ENCODE measurements at places on chromosomes 3 and 15. TPM values are rescaled to one million over a fixed set of nuclear protein-coding genes. Genes with fewer than 3 reads are reported as not detected.

- DNase-seq = peak; percentile 55
These were observed 5.7 kb downstream of the CHST13 start for GRCh38 chr3:126529585-126530170.

DNA sequence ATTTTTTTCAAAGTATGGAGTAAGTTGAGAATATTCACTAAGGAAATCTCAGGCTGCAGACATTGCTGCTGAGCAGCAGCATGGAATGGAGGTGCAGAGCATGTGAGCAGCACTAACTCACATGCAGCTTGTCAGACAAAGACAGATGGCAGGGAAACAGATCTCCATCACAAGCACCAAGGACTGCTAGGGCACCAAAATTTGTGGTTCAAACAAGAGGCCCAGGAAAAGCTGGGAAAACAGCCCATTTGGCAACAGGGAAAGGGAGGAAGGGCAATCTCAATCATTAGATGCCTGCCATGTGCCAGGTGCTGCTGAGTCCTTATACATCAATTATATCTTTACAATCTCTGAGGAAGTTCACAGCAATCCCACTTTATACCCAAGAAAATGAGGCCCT, 47.2 kb upstream of the EIF1B start:
- no peak for DNase-seq

DNA sequence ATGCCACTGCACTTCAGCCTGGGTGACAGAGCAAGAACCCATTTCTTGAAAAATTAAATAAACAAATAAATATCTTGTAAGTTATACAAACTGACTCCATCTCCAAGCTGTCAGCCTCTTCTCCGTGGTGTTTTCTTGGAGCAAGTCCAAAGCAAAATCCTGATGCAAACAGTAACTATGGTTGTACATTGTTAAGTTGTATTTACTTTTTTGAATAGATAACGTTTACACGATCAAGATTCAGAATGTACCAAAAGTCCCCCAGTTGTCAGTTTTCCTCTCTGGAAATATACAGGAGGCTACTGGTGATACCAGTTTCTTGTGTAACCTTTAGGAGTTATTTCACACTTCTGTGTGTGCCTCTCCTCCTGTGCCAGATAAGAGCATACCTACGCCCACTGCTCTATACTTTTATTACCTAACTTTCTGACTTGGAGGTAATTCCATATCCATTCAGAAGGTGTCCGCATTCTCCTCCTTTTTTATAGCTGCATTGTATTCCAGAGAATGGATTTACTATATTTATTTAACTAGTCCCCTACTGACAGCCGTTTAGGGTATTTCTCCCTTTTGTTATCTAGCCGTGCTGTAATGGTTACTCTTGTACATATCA, 14.2 kb downstream of the CMTM7 start:
- no peak for DNase-seq

GRCh38 chr3:160210799-160211221, 14.4 kb upstream of the C3orf80 start:
- no peak for DNase-seq

GRCh38 chr3:42815826-42816225, 6.6 kb downstream of the ACKR2 start:
- DNase-seq = no peak

GRCh38 chr3:13223574-13224237, 150.5 kb upstream of the IQSEC1 start:
- DNase-seq = no peak

Gene C3orf33
- total RNA-seq = 4.5 TPM
